ENCODE measurements at places on chromosomes 6 and 20.

DNA sequence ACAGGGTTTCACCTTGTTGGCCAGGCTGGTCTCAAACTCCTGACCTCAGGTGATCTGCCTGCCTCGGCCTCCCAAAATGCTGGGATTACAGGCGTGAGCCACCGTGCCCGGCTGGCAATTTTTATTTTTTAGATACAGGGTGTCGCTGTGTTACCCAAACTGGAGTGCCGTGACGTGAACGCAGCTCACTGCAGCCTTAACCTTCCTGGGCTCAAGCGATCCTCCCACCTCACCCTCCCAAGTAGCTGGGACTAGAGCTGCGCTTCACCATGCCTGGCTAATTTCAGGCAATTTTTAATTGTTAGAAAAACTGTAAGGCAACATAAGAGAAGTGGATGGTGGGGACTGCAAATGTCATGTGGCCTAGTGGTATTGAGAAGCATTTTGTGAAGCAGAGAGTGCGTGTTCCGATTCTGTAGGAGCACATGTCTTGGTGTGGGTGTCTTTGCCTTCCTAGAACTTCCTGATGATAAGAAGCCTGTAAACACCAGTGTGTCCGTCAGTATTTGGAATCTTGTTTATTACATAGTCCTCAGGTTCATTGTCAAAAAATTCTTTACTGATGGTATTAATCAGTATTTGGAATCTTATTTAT, 18.0 kb downstream of the JARID2 start:
- DNase-seq, result no peak

DNA sequence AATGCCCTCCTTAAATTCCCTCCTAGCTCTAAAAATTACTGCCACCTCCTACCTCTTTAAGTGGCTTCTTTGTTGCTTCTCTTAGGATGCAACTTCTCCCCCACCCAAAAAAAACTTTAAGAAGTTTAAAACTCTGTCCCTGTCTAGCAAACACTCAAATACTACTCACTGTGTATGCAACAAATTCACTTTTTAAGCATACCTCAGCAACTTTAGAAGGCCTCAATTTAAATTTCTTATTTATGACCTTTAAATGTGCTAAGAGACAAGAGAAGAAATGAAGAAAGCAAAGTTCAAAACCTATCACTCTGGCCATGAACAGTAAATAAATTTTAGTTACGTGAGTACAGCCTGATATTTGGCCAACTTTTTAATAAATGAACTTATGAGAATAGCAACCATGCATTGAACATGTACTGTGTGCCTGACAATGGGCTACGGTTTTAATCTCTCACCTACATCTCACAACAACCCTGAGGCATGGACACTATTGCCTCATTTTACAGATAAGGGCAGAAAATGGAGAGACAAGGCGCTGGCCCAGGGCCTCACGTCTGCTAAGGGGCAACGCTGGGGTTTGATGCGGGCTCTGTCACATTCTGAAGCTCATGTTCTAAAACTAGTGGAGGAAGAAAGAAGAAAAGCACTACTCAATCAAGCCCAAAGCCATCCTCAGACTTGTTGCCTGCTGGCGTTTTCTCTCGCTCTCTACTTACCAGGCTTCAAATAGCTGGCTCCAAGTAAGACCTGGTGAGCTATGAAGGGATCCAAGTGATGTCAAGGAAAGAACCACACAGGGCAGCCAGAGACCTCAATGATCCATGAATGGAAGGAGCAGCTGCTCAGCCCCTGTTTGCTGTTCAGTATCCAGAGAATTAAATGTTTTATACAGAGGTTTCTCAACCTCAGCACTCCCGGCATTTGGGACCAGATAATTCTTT, 99.8 kb downstream of the TBC1D7 start:
- no peak for DNase-seq

DNA sequence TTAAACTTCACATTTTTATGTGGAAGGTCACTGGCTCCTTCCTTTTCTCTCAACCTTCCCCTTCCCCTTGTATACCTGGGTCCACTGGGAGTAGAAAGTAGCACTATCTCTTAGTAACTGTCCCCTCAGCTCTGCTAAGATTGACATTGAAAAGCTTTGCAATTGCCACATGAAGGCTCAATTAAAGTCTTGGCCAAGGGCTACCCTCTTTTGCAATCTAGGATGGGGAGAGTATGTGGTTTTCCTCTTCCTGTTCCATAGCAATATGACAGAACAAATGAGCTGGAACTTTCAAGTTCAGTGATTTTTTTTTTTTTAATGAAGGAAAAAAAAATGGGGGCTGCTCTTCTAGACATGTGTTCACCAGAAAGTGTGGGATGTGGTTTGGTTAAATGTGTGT, 37.1 kb downstream of the PROKR2 start:
- DNase-seq, result no peak

- DNase-seq, result no peak
Measured at GRCh38 chr6:16438718-16439591, 200.6 kb downstream of the GMPR start.

DNA sequence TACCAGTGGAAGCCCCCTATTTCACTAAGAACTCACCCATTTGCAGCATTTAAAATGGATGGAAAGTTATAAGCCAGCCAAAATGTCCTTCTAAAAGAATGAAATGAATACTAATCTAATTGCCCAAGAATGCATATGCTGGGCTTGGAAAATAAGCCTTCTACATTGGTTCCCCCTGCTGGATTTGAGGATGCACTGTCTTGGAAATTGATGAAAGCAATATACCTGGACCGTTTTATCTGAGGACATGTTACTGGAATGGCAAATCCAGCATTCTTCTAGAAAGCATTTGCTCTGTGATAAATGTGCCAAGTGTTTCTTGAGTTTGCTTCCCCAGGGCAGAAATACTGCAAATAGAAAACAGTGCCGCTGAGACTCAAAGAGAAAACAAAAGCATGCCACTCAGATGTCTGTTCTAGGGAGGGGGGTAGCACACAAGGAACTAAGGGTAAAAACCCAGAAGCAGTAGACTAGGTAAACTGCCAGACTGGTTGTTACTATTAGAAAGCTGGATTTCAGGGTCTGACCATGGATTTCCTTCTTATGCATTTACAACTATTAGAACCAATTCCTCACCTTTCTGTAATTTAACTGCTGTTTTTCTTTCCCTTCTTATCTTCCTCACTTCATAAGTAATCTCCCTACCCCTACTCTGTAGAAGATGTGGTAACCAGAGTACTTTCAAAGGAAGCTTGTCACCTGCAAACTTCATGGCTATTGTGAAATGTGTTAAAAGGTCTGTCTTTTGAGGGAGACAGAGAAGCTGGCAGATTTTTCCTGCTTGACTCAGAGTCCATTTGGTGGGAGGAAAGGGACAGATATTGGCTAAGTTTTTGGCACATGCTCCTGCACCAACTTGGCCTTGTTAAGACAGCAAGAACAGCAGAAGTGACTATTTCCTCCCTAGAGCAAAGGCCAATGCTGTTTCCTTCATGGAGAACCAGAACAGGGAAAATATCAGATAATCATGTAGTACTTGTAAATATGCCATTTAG, 642.6 kb downstream of the KIF16B start:
- peak; percentile 20 for DNase-seq

- DNase-seq, result no peak
Measured at GRCh38 chr6:44278774-44279697, 8.8 kb downstream of the TMEM151B start.

DNA sequence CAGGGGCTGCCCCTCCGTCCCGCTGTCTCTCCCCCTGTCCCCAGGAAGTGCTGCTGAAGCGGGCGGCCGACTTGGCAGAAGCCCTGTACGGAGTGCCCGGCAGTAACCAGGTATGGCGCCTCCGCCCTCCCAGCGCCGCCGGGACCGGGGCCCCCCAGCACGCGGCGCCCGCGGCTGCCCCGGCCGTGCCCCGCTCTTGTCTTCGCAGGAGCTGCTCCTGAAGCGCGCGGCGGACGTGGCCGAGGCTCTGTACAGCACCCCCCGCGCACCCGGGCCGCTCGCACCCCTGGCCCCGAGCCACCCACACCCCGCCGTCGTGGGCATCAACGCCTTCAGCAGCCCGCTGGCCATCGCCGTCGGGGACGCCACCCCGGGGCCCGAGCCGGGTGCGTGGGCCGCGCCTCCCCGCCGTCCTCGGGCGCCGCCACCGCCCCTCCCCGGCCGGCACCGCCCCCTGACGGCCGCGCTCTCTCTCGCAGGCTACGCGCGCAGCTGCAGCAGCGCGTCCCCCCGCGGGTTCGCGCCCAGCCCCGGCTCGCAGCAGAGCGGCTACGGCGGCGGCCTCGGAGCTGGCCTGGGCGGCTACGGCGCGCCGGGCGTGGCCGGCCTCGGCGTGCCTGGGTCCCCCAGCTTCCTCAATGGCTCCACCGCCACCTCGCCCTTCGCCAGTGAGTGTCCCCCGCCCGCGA, 48.4 kb downstream of the CPXM1 start:
- DNase-seq, result peak; percentile 88

DNA sequence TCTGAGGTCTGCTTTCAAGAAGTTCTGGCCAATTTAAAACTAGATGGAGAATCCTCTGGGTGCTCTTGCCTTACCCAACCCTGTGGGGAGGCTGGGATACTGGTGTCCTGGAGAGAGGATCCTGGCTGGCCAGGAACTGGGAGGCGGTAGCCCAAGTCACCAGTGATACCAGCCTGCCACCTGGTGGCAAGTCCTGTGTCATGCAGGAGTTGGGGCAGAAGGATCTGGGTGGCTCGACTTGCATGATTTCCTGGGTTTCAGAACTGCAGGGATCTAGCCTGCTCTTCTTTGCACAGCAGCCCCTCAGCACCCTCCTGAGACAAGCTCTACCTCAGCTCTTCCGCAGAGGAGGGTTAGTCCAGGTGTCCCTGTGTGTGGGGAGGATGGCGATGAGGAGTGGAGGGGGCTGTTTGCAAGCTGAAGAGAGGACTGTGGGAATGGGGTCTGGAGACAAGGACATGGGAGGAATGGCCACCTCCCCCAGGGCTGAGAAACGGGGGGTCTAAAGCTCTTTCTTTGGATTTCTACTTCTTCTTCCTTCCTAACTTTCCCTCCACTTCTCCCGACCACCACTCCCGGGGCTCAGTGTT, 4.2 kb downstream of the KCNK17 start:
- DNase-seq, result peak; percentile 91
